ENCODE measurements at places on chromosomes 6 and 20.

DNA sequence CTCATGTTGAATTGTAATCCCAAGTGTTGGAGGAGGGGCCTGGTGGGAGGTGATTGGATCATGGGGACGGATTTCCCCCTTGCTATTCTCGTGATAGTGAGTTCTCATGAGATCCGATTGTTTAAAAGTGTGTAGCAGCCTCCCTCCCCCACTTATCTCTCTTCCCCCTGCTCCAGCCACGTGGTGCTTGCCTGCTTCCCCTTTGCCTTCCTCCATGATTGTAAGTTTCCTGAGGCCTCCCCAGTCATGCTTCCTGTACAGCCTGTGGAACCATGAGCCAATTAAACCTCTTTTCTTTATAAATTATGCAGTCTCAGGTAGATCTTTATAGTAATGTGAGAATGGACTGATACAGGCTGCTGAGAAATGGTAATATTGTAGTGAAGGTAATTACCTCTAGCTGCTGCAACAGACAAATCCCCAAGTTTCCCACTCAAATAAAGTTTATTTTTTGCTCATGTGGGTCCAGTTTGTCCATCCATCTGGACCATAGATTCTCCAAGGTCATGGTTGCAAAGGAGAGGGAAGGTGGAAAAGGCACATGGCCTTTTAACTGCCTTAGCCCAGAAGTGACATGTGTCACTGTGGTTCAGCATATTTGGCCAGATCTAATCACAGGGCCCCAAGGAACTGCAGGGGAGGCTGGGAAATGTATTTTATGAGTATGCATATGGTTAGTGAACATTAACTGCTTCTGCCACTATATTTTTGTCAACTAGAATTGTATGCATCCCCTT, 89.2 kb downstream of the TRMT11 start:
- DNase-seq, result no peak

- no peak for DNase-seq
These were observed 6.5 kb upstream of the DDO start for GRCh38 chr6:110421749-110422443.

DNA sequence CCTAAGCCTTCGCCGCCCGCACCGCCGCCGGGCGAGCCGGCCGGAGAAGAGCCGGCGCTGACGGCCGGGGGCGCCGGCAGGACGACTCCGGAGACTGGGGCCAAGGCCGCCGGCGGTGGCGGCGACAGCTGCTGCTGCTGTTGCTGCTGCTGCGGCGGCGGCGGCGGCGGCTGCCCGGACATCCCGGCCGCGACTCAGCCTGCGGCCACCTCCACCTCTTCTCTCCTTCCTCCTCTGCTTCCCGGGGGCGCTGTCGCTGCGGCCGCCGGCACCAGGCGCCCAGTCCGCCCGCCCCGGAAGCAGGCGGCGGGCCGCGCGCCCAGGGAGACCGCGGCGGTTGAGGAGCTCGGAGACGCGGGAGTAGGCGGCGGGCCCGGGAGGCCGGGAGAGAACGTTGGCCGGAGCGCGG, 307 bp downstream of the RANBP9 start:
- no peak for DNase-seq

DNA sequence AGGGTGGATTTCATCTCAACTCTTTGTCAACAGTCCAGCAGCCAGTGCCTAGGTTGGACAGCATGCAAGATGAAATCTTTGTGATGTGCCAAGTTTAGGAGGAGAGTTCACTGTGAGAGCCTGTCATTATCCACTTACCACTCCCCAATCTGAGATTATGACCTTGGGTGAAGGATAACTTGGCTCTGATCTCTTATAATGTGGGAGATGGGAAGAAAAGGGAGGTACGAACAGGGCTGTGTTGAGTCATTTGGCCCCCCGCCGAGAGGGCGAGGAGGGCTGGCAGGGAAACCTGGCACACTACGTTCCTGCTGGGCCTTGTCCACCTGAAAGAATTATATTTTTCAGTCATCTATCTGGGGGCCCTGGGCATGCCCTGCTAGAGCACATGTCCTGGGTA, 35.8 kb downstream of the LAMA4 start:
- no peak for DNase-seq

GRCh38 chr20:21632031-21632734, 73.3 kb upstream of the PAX1 start:
- DNase-seq, result no peak

- no peak for DNase-seq
These were observed 37.3 kb downstream of the TFEB start for GRCh38 chr6:41697861-41698781.

GRCh38 chr6:74889635-74890034, 316.2 kb downstream of the COL12A1 start:
- no peak for DNase-seq

- no peak for DNase-seq
These were observed 532.1 kb upstream of the CHD6 start for GRCh38 chr20:42150230-42150629.

- no peak for DNase-seq
These were observed 32.2 kb upstream of the ASXL1 start for GRCh38 chr20:32325706-32326503.

- DNase-seq, result no peak
These were observed 89.2 kb downstream of the RAMACL start for GRCh38 chr6:166497087-166497899.

All from stimulated activated CD8-positive, alpha-beta memory T cell treated with anti-CD3 and anti-CD28 coated beads, Interleukin-15, amount 100 ng/mL, for 48 hours (primary cell).